ENCODE measurements at places on chromosomes 4 and X.
A peak's percentile ranks its signal among the peaks of the same experiment; 100 is the strongest.

DNA sequence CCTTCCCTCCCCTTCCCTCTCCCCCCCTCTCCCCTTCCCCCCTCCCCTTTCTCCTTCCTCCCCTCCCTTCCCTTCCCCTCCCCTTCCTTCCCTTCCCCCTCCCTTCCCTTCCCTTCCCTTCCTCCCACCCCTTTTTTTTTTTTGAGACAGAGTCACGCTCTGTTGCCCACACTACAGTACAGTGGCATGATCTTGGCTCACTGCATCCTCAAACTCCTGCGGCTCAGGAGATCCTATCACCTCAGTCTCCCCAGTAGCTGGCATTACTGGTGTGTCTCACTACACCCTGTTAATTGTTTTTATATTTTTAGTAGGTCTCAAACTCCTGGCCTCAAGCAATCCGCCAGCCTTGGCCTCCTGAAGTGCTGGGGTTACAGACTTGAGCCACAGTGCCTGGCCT is 66.6 kb downstream of the TBC1D9 start:
- DNase-seq, result no peak

- no peak for DNase-seq
Measured at GRCh38 chr4:72945719-72946336, 123.7 kb downstream of the COX18 start.

GRCh38 chrX:110108381-110108821 is 105.5 kb downstream of the TMEM164 start:
- no peak for DNase-seq

DNA sequence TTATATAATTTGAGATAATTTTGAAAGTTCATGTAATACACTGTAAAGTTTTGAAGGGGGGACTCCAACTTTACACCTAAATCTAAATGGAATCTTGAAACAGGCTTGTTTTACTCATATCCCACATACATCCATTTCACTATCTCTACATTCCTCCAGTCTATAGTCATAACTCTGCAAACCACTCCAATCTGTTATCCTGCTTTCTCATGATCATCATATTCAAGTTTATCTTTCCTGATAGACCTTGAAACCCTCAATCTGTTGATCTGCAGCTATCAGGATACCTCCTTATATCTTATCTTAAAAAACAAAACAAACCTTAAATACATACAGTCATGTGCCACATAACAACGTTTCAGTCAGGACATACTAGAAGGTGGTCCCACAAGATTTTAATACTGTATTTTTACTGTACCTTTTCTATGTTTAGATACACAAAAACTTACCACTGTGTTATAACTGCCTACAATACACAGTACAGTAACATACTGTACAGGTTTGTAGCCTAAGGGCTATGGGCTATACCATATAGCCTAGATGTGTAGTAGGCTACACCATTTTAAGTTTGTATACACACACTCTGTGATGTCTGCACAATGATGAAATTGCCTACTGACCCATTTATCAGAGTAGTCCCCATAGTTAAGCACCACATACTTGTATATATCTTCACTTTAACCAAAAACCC is 14.0 kb downstream of the CHIC2 start:
- no peak for DNase-seq

DNA sequence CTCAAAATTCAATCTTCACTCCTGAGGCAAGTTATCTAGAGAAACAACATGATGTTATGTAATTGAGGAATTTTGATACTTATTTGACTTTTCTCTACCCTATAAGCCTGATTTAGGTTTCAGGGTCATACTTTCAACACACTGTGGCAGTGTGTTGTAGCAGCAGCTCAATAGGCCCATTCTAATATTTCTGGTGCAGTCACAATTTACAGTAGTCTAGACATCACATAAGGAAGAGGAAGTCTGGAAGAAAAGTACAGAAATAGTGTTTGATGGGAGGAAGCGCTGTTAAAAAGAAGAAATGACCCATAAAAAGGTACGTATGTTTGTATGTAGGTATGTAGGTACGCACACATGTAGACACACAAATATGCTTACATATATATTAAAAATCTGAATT is 194.3 kb downstream of the ARHGAP24 start:
- DNase-seq, result no peak

GRCh38 chr4:61202638-61203435 is 2.7 kb downstream of the ADGRL3 start:
- DNase-seq, result no peak

DNA sequence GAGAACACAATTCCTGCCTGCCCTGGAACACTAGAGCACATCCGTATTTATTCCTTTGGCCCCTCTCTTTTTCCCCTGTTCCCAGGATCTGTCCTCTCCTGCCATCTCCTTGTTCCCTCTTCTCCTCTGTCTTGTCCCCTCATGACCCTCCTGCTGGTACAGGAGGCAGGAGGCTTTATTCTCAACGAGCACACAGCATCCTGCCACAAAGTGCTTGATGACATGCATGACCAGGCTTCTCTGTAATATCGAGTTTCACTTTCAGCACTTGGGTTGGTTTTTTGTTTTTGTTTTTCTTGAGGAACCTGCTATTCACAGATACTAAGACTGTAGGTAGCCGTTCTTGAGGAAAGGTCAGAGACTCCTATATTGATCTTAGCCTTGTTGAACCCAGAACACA is 35.3 kb downstream of the NALF2 start:
- DNase-seq, result no peak

- peak; percentile 20 for DNase-seq
Measured at GRCh38 chrX:78329486-78329885, 2.1 kb upstream of the CYSLTR1 start.

- DNase-seq, result no peak
Measured at GRCh38 chr4:23828020-23828715, 61.7 kb downstream of the PPARGC1A start.

DNA sequence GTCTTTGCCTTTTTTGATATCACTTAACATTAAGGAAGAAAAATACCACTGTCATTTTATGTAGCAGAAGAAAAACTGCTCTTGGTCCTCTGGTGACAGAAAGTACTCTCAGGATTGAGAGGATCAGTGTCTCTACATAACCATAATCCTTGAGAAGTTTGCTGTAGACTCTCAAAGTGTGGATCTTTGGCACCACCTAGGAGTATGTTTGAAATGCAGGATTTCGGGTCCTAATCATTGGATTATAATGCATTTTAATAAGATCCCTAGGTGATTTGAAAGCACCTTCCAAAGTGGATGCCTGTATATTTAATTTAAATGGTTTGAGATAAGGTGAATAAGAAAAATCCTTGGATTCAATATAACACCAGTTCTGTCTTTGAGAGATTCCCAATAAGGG is 23.2 kb downstream of the MOB1B start:
- DNase-seq, result no peak

DNA sequence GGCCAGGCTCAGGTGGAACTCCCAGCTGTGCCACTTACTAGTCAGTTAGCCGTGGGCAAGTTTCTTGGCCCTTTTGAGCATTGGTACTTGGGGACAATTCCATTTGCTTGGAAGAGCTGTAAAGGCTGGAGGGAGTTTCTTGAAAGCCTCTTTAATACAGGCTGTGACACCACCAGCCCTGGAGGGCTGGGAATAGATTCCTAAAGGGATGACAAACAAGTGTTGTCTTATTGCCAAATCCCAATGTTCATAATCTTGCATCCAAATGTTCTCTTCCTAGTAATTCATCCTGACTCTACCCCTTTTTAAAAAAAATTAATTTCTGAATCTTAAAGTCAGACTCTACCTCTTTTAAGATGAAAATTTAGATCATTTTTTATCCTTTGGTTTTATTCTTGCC is 14.6 kb upstream of the MED28 start:
- DNase-seq, result no peak

GRCh38 chrX:78456909-78457308 is 129.5 kb upstream of the CYSLTR1 start:
- no peak for DNase-seq

DNA sequence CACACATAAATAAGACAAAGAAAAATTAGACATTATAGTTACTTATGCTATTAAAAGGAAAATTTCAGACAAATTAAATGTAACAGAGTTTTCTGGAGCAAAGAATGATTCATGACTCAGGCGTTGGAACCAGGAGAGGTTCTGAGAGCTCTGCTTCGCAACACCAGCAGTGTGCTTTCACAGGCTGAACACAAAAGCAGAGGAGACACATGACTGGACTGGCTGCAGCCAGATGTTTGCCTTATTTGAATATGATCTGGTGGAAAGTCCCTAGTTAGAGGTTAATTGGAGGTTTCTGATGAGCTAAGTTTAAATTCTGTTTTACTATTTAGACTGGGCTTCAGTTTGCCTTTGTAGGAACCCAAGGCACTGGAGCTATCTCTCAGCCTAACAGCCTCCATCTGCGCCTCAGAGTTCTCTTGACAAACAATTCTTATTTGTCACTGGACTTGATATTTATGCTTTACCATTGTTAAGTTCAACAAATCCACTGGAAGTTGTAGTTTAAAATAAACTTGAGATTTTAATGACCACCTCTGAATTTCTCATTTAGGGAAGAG is 16.2 kb downstream of the BOD1L1 start:
- DNase-seq, result no peak

DNA sequence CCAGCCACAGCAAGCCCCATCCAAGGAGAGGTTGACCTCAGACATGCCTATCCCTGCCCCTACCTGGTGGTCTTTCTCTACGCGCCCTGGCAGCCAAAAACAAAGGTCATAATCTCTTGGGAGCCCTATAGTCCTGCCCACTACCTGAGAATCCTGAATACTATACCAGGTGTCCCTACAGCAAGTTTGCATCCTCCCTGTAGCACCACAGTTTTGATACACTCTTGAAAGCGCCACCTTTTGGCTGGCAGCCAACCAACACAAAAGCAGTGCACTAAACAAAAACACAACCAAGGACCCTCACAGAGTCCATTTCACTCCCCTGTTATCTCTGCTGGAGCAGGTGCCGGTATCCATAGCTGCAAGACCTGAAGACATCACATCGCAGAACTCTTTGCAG is 523.8 kb upstream of the CPEB2 start:
- DNase-seq, result no peak

DNA sequence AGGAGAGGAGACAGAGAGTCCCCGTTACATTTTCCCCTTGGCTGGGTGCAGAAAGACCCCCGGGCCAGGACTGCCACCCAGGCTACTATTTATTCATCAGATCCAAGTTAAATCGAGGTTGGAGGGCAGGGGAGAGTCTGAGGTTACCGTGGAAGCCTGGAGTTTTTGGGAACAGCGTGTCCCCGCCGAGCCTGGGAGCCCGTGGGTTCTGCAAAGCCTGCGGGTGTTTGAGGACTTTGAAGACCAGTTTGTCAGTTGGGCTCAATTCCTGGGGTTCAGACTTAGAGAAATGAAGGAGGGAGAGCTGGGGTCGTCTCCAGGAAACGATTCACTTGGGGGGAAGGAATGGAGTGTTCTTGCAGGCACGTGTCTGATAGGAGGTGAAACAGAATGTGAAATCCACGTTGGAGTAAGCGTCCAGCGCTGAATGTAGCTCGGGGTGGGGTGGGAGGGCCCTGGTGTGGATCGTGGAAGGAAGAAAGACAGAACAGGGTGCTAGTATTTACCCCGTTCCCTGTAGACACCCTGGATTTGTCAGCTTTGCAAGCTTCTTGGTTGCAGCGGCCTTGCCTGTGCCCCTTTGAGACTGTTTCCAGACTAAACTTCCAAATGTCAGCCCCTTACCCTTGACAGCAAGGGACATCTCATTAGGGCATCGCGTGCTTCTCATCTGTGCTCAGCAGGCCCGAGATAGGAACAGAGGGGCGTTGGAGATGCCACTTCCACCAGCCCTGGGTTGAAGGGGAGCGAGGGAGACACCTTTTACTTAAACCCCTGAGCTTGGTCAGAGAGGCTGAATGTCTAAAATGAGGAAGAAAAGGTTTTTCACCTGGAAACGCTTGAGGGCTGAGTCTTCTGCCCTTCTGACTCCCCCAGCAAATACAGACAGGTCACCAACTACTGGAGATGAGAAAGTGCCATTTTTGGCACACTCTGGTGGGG is 2.7 kb downstream of the SHOX start:
- no peak for DNase-seq

DNA sequence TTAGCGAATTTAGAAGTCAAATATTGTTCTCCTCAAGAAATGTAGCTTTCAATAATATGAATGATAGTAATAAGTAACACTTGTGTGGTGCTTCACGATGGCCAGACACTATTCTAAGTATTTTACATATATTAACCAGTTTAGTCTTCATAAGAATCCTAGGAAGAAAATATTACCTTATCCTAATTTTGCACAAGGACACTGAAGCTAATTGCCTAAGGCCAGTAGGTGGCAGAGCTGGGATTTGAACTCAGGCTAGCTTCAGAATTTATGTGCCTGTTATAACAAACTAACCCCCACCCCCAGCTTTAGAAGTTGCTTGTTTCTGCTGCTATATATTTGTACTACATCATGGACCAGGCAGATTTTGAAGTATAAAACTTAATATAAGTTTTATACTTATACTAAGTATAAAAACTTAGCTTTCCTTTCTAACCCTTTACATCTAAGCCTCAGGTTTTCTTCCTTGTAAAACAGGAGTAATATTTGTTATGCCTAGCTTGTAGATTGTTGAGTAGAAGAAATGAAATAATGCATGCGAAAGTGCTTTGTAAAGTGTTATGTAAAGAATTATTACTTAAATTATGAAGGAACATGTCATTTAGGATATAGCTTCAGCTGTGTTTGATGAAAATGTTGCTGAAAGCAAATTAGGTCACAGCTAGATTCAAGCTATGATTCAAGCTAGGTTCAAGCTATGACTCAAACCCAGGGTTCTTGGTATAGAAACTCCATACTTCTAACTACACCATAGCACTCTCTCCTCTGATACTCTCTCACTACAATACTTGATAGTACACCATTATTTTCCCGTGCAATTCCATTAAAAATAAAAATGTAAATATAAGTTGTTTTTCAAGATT is 4.2 kb upstream of the CDS1 start:
- DNase-seq, result no peak

DNA sequence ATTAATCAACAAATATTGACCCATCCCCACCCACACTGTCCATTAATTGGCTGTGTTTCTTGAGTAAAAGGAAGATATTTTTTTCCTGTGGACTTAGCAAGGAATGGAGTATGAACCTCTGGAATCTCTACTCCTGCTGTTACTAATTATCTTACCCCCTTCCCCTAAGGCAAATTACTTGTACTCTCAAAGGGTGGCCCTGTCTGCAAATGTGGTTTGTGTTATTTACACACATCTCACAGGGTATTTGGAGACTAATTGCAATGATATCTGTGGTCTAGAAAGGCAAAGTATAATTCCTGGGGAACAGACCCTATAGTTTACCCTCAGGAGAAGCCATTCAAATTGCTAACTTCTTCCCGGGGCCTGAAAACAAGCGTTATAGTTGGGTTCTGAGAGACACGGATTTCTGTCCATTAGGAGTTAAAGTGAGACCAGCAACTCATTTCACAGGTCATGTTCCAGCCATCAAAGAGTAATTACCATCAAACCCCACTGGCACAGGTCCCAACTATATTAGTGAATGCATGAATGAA is 133.0 kb upstream of the RASGEF1B start:
- no peak for DNase-seq

Data from stimulated activated CD4-positive, alpha-beta T cell treated with anti-CD3 and anti-CD28 coated beads, Interleukin-4, amount 100 ng/mL, for 1 hour (primary cell).